Cortex of kidney (tissue), 1 donor: ENCODE measurements at places on chromosomes 1 and 21.

- no peak for DNase-seq
Measured at GRCh38 chr1:30805304-30806003, 47.9 kb upstream of the LAPTM5 start.

GRCh38 chr1:44806025-44806703, 987 bp downstream of the DYNLT4 start:
- no peak for DNase-seq

DNA sequence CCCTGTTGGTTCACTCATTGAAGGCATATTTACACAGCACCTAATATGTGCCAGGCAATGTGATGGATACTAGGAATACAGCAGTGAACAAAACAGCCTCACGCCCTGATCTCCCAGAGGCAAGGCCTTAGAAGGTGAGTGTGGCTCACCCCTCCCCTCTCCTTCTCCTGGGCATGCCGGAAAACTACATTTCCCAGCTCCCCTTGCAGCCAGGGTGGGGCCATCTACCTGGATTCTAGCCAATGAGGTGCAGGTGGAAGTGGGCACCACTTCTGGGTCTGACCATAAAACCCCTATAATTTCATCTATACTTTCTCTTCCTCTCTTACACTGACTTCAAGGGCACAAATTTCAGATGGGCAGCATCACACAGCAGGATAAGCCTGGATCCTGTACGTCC, 63.8 kb downstream of the FBXO2 start:
- no peak for DNase-seq

GRCh38 chr1:96308314-96308713, 413.3 kb upstream of the PTBP2 start:
- DNase-seq, result no peak

GRCh38 chr1:18750600-18750999, 108.9 kb downstream of the TAS1R2 start:
- DNase-seq, result no peak

- DNase-seq, result no peak
Measured at GRCh38 chr1:208219098-208219658, 25.0 kb downstream of the PLXNA2 start.

- no peak for DNase-seq
Measured at GRCh38 chr1:84366786-84367185, 31.5 kb upstream of the DNASE2B start.

GRCh38 chr21:20020026-20020425, 978.2 kb upstream of the NCAM2 start:
- no peak for DNase-seq

DNA sequence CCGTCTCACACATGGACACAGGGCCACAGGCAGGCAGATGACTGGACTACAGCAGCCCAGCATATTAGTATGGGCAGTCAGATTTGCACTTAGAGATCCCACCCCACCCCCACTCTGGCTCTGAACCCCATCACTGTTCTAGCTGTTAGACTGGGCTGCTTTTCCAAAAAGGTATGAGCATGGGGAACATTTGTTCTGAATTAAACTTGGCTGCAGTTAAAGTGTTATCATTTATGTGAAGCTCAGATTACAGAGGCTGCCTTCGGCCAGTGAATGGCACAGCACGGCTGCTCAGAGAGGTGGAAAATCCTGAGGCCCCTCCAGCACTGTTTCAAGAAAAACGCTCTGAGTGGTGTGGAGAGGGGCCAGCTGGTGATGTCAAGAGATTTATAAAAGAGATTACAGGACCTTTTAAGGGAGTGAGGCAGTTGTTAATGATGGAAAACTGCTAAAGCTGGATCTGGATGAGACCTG, 6.9 kb upstream of the NOS1AP start:
- DNase-seq, result no peak

GRCh38 chr1:20987831-20988825, 188.6 kb downstream of the EIF4G3 start:
- DNase-seq, result no peak

DNA sequence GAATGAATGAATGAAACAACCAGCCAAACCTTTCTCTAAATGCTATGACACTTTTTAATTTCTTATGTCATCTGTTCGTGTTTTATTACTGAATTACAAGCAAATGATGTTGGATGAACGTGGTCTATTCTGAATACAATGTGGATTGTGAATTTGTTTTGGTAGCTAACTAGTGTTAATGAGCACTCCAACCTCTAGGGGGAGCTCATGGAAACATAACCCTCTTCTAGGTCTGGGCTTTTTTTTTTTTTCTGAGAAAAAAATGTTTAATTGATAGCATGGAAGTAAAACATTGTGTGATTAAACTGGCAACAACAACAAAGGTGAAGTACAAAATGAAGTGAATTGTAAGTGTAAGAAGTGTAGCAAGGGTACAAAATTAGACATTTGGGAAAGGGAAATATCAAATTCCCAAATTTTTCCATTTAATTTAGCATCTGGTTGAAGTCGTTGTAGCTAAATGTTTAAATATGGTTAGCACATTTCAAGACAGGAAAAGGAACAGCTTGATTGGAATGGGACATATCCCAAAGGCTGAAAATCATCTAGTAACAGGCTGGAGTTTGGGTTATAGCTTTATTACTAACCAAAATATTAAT, 42.6 kb upstream of the PTGS2 start:
- DNase-seq, result no peak

DNA sequence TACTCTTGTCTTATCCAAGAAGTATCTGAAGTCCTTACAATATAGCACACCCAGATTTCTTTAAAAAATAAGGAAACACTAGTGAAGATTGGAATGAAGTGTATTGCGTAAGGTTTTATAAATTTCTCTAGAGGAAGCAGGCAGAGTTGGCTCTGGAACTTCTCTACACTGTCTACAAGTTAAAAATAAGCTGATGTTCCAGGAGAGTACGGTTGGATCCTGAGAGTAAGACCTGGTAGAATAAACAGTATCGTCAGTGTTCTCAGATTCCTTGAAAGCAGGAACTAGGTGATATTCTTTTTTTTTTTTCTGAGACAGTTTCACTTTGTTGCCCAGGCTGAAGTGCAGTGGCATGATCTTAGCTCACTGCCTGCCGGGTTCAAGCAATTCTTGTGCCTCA, 107.9 kb downstream of the USP25 start:
- DNase-seq, result no peak

GRCh38 chr1:20426923-20427322, 59.1 kb downstream of the CAMK2N1 start:
- no peak for DNase-seq

DNA sequence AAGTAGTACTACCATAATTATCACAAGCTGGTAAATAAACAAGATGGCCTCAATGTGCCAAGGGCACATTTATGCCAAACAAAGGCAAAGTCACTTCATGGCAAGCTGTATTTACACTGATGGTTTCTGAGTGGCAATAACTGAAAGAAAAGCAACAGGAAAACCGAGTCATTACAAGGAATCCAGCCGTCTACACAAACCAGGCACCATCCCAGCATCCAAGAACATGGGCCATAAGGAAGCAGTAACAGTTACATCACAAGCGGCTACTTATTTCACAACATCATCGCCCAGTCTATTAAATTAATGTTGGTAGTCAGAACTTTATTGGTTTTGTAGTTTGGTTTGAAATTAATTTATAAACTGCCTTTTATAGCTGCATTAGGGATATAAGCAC, 214.2 kb downstream of the RERE start:
- DNase-seq, result no peak

DNA sequence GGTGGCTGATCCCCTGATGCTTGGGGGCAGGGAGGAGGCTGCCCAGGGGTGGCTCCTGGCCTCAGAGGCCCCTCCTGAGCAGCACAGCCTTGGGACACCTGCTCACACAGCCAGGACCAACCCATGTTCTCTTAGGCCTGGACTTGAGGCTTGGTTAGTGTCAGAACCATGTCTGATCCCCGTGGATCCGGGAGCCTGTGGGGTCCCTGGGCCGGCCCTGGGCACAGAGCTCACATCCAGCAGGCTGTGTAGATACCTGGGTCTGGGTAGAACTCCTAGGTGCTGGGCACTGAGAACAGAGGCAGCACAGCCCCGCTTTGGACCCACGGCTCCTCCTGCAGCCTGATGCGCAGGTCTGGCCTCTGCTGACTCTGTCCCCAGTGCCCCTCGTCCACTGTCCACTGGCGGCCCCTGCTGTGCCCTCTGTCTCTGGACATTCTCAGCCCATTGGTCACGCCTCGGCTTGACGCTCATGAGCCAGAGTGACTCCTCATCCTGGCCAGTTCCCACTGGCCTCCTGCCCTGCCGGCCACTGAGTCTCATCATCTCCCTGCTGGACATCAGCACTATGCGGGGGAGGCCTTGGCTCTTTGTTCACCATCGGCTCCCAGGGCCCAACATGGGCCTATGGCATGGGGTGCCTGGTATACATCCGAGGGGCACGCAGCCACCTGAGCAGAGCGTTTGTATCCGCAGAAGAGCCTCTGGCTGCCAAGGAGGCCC, 70.2 kb downstream of the TRIM11 start:
- no peak for DNase-seq

- DNase-seq, result no peak
Measured at GRCh38 chr1:112322983-112323678, 72.9 kb upstream of the CTTNBP2NL start.

DNA sequence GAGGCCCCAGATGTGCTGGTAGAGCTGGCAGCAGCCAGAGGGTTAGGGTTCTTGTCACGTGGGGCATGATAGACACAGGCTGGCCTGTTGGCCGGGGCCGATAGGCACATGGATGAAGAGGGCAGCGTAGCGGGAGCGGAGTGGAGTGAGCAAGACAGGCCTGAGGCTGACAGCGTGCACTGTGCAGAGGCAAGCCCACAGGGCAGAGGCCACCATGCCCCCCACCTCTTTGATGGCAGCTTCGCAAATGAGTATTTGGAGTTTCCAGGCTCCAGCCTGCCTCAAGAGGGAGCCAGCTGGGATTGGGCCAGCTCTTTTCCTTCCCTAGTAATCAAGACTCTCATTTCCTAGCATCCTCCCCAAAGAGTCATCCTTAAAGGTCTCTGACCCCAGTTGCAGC, 43.5 kb downstream of the TMCC2 start:
- no peak for DNase-seq

GRCh38 chr1:160858097-160858496, 4.6 kb downstream of the CD244 start:
- DNase-seq, result no peak

GRCh38 chr1:110056285-110056683, 14.2 kb downstream of the ALX3 start:
- no peak for DNase-seq

DNA sequence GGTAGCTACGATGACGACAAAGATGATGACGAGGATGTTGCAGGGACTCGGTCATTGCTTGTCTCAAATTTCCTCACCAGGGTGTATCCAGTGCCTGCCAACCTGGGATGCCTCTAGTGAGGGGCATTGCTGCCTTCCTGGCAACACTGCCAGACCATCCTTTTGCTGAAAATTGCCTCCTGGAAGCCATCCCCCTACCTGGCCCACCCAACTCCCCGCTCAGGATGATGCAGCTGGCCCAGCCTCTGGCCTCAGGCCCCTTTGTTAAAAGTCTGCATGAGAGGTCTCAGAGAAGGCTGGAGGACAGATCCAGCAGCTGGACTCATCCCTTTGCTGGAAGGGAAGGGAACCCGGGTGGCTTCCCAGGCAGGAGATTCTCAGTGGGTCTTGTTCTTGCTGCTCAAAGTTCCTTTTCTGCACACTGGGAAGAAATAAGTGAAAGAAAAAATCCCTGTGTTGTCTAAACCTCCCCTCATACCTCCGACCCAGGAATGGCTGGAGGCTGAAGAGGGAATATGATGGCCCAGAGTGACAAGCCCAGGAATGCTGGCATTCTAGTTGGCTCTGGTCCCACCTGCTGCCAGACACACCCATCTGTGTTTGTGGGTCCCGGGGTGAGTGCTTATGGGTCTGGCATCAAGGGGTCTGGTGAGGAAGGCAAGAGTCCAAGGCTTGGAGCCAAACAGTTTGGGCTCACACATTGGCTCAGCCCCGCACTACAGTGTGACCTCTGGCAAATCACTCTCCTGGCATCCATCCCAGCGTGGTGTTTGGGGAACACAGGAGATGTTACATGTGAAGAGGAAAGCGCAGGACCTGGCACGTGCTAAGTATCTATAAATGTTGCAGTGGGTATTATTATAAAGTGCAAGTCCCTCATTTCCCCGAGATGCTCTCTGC, 6.7 kb upstream of the FNDC5 start:
- no peak for DNase-seq
